ENCODE measurements at places on chromosomes 16 and 17. TPM values are rescaled to one million over a fixed set of nuclear protein-coding genes. Genes with fewer than 3 reads are reported as not detected.

Gene CLEC19A
- not detected for total RNA-seq

Gene LRRC36
- total RNA-seq = not detected

Gene MILR1
- 10.4 TPM for total RNA-seq

Gene MRPS7
- total RNA-seq = 71.5 TPM

Gene PERCC1
- not detected for total RNA-seq

Gene PLA2G10
- total RNA-seq = not detected

Gene KRT31
- total RNA-seq = 3.1 TPM

Gene KIF1C
- total RNA-seq = 47.5 TPM

Gene SEZ6
- not detected for total RNA-seq

Gene SRCAP
- 17.2 TPM for total RNA-seq

Gene PIK3R6
- total RNA-seq = 0.52 TPM

Gene PRSS8
- not detected for total RNA-seq

Gene AIPL1
- total RNA-seq = not detected

Gene KNOP1
- 11.5 TPM for total RNA-seq

Gene TMEM94
- total RNA-seq = 18.3 TPM

Gene LUC7L
- total RNA-seq = 38.1 TPM

Gene GPR179
- not detected for total RNA-seq

Gene MLST8
- total RNA-seq = 7.8 TPM

Gene TEKT1
- not detected for total RNA-seq

Gene APOBR
- under 0.01 TPM for total RNA-seq

Gene HMOX2
- 31.8 TPM for total RNA-seq

Gene VPS9D1
- total RNA-seq = 3.1 TPM

Gene QPRT
- 34.4 TPM for total RNA-seq

Gene MT1F
- not detected for total RNA-seq

Gene TEX19
- 0.52 TPM for total RNA-seq

Gene TANC2
- 44.9 TPM for total RNA-seq

Gene C1QL1
- total RNA-seq = 1.0 TPM

Gene LAT
- total RNA-seq = 0.52 TPM

Gene DPH1
- 14.1 TPM for total RNA-seq

Gene PRM2
- not detected for total RNA-seq

Gene SSTR5
- total RNA-seq = not detected

Gene LDHD
- total RNA-seq = 6.3 TPM

Gene CENPX
- 20.9 TPM for total RNA-seq

Gene ANKS3
- total RNA-seq = 15.1 TPM

Gene MEIOC
- 0.52 TPM for total RNA-seq

Gene SPAG5
- 5.7 TPM for total RNA-seq

Gene WNT3
- total RNA-seq = 1.0 TPM

Gene CDK10
- 17.7 TPM for total RNA-seq

Gene RHBDL1
- total RNA-seq = under 0.01 TPM

Gene KCNAB3
- total RNA-seq = 0.52 TPM

Gene TP53TG3
- not detected for total RNA-seq

Gene UMOD
- not detected for total RNA-seq

Gene NHLRC4
- 1.6 TPM for total RNA-seq

Gene KRTAP4-5
- not detected for total RNA-seq

Gene GAS7
- 58.5 TPM for total RNA-seq

Gene CCL4
- 1.6 TPM for total RNA-seq

Gene GRIN2A
- 0.52 TPM for total RNA-seq

Gene SPECC1
- total RNA-seq = 13.6 TPM

Gene ASIC2
- not detected for total RNA-seq

Gene KRT16
- 0.52 TPM for total RNA-seq

Gene TBC1D3G
- not detected for total RNA-seq

Gene KRT20
- not detected for total RNA-seq

Gene RNF222
- total RNA-seq = not detected

Gene PAQR4
- total RNA-seq = 2.1 TPM

Gene CFAP52
- not detected for total RNA-seq

Gene HOXB4
- 1.0 TPM for total RNA-seq

All from skeletal muscle tissue (tissue), 5 donors.